Urothelium cell line (cell line): ENCODE measurements at places on chromosomes 2 and 18.

DNA sequence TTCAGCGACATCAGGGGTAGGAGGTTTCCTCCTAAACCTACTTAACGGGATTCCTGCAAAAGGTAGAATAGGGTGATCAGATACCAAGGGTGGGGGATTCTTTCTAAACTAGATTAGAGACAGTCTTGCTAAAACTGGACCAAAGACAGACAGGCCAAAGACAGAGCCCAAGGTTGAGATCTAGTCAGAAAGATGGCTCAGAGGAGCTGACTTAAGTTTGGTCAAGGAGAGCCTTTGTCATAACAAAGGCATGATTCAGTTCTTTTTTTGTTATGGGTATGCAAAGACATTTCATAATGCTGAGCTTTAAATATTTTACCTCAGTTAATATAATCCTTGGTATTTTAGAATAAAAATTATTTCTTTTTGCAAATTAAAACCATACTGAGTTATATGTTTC, 17.8 kb upstream of the GPR75 start:
- DNase-seq, result no peak

DNA sequence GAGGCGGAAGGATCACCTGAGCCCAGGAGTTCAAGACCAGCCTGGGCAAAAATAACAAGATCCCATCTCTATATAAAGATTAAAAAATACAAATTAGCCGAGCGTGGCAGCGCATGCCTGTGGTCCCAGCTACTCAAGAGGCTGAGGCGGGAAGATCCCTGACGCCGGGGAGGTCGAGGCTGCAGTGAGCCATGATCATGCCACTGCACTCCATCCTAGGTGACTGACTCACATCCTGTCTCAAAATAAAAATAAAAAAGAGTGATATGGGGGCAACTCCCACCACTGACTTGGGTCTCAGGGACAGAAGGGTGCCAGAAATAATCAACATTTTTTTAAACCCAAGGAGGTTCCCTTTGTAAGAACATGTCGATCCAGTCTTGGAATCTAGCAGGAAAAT, 37.6 kb downstream of the ZNF516 start:
- no peak for DNase-seq

GRCh38 chr2:160615706-160616105, 122.1 kb upstream of the RBMS1 start:
- no peak for DNase-seq

- no peak for DNase-seq
Observed at GRCh38 chr2:144690771-144691170, 170.9 kb upstream of the ZEB2 start.

- no peak for DNase-seq
Observed at GRCh38 chr18:35268821-35269220, 21.2 kb downstream of the ZSCAN30 start.

- DNase-seq, result peak; percentile 62
Observed at GRCh38 chr2:13572466-13572865, 855.7 kb downstream of the TRIB2 start.

DNA sequence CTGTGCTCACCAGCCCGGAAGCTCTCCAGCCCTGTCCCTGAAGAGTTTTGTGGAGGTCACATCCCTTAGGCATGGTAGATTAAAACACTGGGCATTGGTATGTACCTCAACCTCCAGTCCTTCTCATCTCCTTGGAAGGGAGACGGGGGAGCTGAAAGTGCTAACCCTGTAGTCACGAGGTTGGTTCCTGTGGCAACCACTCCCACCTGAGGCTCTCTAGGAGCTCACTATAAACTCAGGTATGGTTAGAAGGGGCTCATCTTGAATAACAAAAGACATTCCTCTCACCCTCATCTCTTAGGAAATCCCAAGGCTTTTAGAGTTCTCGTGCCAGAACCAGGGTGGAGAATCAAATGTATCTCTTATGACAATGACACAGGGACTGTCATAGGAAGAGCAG, 43.0 kb upstream of the MGAT4A start:
- no peak for DNase-seq

GRCh38 chr2:42147641-42148274, 21.4 kb upstream of the EML4 start:
- no peak for DNase-seq

DNA sequence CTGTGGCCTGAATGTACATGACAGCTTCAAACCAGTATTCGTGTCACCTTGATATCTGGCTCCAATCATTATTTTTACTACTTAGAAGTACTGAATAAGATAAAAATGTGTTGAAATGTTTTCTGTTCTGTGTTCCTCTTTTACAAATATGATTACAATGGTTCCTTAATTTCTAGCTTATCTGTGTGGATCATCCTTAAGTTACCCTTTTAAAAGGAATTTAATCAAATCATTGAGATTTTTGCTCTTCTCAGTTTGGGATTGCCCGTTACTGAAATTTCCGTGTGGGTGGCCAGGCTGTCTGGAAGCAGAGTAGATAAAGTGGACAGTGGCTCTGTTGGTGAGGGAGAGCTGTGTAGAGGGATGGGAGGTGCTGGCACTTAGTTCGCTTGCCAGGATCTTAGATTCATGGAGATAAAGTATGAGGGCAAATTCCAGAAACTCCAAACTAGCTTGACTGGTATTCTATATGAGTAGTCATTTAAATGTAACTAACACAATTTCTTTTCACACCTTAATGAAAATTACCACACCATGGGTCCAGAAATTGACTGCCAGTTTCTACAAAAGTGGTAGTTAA, 27.4 kb upstream of the SAG start:
- DNase-seq, result no peak

GRCh38 chr2:241161646-241162281, 11.5 kb downstream of the PPP1R7 start:
- DNase-seq, result no peak

DNA sequence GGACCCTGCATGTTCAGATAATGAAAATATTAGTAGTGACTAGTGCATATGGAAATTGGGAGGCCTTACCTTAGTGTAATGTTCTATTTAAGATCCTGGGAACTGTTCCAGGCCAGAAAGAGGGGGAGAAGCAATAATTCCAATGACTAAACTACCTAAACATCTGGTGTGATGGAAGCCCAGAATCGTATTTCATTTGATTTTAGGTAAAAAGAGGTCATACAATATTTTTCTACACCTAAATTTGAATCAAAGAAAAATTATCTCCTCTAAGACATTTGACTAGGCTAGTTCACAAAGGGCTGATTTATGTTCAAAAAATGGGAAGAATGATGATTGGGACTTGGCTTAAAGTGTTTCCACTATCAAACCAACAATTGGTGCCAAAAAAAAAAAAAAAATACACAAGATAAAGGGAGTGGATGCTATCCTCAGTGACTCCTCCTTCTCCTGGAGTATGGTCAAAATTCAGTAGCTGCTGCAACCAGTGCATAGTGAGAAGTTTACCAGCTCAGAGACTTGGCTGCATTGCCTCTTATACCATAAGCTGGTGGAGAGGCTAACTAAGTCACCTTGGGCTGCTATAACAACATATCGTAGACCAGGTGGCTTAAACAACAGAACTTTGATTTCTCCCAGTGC, 1038.3 kb upstream of the ACVR2A start:
- no peak for DNase-seq

- no peak for DNase-seq
Observed at GRCh38 chr2:160366474-160366873, 127.1 kb downstream of the RBMS1 start.

- peak; percentile 55 for DNase-seq
Observed at GRCh38 chr18:37435150-37435867, 130.3 kb downstream of the CELF4 start.

DNA sequence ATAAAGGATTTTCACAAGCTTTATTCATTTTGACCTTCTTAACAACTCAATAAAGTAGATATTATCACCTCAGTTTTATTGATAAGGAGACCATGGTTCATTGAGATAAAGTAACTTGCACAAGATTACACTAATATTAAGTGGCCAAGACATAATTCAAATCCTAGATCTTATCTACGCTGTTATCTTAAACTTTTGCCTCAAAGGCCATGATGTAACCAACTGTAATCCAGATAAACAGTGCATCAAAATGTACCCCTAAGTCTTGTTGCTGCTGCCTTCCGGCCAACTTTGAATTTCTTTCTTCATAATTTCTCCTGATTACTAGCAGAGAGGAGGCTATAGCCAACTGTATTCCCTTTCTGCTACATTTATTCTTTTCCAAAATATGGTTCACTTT, 1094.8 kb upstream of the PIK3C3 start:
- no peak for DNase-seq

- DNase-seq, result no peak
Observed at GRCh38 chr2:106859498-106859897, 26.5 kb downstream of the ST6GAL2 start.

- DNase-seq, result no peak
Observed at GRCh38 chr18:808086-808485, 4.0 kb downstream of the YES1 start.

DNA sequence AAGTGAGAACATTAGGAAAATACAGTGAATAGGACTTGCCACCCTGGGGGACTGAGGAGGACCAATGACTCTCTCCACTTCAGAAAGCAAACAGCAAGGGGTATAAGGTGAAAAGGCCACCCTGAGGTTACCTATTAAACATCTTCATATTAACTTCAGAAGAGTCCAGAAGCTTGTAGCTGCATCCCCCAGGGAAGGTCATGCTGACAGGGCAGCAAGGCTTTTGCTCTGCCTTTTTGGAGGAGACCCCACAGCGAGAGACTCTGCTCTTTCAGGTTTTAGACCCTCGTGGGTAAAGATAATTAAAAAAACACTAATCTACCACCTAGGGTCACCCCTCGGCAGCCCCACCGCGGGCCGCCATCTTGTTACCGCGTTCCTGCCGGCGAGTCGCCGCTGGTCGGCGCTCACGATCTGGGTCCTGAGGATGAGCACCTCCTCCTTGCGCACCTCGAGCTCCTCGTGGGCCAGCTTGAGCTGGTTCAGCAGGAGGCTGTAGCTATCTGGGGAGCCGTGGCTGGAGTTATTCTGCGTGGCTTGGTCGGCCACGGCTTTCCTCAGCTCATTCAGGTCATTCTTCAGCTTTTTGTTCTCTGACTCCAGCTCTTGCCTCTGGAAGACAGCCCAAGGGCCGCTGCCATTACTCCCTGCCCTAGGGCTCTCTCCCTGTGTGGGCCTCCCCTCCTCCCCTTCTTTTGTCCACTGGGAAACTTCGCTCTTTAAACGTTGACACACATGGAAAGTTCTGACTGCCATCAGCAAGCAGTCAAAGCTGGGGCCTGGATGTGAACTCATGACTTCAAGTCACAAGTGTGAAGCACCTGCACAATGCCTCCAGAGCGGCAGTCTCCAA, 50.7 kb upstream of the ACAA2 start:
- DNase-seq, result no peak

DNA sequence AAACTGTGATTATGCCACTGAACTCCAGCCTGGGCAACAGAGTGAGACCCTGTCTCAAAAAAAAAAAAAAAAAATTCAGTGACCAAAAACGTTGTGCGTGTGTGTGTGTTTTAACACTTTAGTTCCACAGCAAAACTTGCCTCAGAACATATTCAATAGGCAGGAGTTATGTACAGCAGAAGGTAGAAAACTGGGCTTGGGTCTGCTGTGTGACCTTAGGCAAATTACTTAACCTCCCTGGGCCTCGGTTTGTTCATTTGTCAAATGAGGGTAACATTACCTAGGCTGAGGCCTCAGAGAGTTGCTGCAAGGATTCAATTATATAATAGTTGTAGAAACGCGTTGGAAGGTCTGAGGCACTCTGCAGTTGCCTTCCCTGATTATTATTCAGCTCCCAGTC, 10.3 kb upstream of the SCG2 start:
- no peak for DNase-seq

DNA sequence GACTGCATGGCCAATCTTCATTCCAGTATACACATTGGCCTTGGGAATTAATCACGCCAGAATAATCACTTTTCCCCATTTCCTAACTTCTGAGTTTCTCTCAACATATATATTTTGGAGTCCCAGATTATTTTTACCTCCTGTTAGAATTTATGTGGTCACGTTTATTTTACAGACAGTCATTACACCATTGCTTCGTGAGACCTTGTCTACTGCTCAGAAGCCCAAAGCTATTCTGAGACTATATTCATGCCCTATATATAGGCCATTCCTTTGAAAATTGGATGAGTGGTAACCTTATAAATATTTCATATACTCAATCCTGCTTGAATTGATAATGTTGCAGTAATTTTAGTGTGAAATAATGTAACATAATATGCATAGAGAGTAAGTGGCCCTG, 610.0 kb upstream of the CDH2 start:
- DNase-seq, result no peak

GRCh38 chr2:121707920-121708361, 28.7 kb downstream of the NIFK start:
- peak; percentile 69 for DNase-seq

DNA sequence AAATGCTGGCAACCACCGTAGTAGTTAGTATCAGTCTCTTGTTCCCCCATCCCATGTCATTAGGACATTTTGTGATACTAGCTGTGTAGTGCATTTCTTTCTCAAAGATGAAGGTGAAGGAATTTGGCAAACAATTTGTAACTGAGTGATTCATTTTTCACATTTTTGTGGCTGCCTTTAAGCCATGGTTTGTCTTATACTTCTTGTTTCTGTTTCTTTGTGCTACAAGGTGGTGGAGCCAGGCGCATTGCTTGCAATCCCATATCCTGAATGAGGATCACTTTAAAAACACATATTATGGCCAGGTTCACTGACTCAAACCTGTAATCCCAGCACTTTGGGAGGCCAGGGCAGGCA, 40.6 kb downstream of the GPD2 start:
- peak; percentile 46 for DNase-seq

- DNase-seq, result peak; percentile 43
Observed at GRCh38 chr18:2304378-2305175, 266.7 kb downstream of the METTL4 start.

GRCh38 chr2:173652767-173653431, 298.2 kb downstream of the CDCA7 start:
- peak; percentile 81 for DNase-seq

DNA sequence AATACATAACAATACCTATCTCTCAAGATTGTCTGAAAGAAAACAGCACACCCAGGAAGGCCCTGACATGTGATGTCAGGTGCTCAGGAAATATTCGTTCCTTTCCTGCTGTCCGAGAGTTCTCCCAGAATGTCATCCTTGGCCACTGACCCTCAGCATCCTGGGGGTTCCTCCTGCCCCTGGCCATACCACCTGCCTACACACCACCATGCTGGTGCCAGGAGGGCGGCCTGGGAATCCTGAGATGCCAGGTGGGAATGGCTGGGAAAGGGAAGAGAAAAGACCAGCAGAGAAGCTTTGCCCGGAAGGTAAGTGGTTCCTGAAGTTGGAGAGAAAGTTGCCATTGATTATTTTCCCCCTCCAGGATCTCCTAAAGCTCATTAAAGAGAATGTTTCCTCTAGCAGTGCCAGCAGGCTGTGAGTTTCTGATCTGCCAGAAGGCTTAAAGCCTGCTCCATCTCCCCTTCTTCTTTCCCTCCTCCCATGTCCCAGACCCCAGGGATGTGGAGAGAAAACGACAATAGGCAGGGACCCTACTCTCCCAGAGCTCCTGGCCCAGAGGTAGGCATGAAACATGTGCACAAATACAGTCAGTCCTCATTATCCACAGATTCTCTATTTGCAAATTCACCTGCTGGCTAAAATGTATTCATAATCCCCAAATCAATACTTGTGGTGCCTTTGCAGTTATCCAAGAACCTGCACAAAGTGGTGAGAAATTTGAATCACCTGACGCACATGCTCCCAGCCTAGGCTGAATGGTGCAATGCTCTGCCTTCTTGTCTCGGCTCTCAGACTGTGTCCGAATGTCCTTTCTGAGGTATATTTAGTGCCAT, 147.1 kb upstream of the MYCN start:
- DNase-seq, result no peak
